Stimulated activated CD4-positive, alpha-beta T cell treated with anti-CD3 and anti-CD28 coated beads, TNF-alpha, amount 100 ng/mL, for 4 hours (primary cell): ENCODE measurements at places on chromosomes 16 and 17.

DNA sequence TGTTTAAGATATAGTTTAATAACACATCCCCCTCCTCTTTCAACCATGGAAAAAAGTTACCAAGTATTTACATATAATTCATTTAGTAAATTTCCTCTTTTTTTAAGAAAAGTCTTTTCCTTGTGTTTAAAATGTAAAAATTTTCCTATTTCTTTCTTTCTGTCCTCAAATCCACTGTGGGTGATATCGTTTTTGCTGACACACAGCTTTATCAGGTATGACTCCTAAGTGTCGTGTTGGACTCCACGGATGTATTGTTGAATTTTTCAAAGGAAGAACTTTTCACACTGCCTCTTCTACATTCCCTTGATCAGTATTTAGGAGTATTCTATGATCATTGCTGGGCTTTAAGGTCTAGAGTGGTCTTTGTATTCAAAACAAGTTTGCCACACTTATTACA lies 33.1 kb downstream of the CYLD start:
- DNase-seq = no peak

DNA sequence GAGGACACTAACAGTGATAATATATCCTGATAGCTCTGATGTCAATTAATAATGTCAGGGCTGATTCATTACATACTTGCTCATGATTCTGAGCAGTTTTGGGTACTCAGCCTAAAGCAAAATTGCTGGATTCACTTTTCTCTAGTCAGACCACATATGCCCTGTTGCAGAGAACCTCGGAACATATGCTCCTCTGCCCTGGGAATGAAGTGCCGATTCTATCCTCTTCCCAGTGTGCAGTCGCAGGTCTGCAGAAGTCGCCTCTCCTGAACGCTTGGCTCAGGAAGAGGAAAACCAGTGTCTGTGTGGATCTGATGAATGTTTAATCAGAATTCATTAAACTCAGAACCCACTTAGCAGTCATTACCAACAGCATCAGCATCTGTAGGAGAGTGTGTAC lies 34.5 kb downstream of the ABCC12 start:
- DNase-seq = no peak

DNA sequence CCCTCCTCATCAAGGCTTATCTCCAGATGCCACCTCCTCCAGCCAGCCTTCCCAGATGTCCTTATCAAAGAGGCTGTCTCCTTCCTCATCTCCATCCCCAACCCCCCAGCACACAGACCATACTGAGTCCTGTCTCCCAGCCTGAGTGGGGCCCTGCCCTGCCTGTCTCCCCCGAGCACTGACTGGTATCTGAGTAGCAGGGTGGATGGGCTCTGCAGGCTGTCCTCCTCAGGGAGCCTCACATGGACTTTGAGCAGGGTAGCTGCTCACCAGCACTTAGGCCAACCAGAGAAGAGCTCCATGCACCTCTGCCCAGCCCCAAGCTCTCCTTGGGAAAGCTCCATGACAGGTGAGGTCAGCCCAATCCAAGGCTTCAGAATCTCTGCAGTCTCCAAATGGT lies 20.0 kb upstream of the ITGA3 start:
- no peak for DNase-seq

- DNase-seq = no peak
Measured at GRCh38 chr16:62445909-62446308, 409.7 kb upstream of the CDH8 start.

DNA sequence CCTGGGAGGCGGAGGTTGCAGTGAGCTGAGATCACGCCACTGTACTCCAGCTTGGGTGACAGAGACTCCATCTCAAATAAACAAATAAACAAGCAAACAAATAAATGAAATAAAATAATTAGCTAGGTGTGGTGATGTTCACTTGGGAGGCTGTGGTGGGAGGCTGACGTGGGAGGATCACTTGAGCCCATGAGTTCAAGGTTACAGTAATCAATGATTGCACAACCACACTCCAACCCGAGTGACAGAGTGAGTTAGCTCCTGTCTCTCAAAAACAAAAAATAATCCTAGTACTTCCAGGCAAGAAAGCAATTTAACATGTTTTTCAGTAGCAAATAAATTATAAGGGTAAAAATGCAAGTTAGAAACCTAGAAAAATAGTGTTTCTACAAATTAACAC lies 26.4 kb downstream of the CFDP1 start:
- no peak for DNase-seq

DNA sequence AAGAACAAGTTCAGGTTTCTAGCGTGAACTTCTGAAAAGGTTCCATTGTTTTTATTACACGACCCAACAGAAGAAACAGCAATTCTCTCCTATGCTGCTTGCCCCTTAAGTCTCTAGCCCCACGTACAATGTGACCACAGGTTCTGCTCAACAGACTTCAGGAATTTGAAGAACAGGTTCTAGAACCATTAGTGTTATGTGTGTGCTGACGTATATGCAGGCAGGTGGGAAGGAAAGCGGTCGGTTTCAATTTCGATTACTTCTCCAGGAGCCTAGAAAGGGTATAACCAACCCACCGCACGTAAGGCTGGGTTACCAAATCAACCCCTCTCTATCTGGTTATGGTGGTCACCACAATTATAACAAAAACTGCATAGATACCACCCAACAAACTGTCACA lies 39.4 kb downstream of the XPO6 start:
- no peak for DNase-seq

DNA sequence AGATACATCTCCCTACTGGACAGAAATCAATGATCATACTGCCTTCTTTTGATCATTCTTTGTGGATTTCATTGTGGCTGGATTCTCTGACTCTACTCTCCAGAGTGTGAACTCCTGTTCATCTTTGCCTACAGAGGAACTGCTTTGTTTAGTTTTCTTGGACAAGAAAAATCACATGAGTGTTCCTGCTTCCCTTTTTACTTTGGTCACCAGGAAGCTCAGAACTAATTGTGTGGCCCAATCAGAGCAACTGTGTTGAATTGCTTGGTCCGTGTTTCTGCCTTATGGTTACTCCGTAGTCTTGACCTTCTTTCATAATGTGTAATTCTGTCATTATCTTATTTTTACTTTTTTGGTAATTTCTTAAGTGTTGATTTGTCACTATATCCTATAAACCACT lies 97.0 kb downstream of the MAF start:
- DNase-seq = no peak

GRCh38 chr16:27822996-27823395 lies 240.5 kb downstream of the GSG1L start:
- DNase-seq = no peak

DNA sequence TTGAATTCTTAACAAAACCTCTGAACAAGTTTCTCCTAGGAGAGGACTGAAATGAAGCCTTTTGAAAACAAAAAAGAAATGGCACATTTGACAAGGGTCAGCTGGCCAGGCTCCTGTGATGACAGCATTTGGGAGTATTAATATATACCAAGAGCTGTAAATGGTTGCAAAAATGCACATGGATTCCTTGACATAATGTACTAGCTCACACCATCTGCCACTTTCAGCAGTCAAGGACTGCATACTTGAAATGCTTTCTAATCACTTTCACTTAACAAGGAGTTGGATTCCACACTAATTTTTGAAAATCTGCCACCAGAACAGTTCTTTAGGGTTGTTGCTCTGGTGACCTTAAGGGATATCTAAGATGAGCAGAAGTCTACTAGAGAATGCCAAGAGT lies 236.7 kb upstream of the TOX3 start:
- no peak for DNase-seq

GRCh38 chr16:27852116-27852515 lies 211.4 kb downstream of the GSG1L start:
- no peak for DNase-seq

DNA sequence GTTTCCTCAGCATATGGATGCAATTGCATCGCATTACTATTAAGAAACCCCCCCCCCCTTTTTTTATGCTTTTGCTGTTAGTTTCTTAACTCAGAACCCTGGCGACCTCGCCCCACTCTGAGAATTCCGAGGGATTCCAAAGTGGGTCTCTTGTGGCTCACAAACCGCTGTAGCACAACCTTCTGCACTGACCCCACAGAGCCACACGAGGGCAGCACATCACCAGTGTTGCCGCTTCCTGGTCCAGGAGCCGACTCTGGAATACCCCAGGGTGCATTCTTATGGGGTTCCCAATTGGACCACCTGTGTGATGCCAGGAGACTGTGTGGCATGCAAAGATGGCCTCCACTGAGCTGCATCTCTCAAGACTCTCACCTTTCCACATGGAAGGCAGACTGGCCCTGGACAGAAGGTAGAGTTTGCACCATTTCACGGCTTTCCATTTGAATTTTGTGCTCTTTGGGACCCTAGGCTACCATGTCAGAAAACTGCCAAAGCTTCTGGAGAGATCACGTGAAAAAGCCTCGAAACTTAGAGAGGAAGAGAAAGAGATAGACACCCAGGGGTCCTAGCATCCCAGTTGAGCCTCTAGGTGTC lies 432.7 kb upstream of the ASIC2 start:
- DNase-seq = no peak
